ENCODE measurements at places on chromosomes 1 and 21.
A peak's percentile ranks its signal among the peaks of the same experiment; 100 is the strongest.

DNA sequence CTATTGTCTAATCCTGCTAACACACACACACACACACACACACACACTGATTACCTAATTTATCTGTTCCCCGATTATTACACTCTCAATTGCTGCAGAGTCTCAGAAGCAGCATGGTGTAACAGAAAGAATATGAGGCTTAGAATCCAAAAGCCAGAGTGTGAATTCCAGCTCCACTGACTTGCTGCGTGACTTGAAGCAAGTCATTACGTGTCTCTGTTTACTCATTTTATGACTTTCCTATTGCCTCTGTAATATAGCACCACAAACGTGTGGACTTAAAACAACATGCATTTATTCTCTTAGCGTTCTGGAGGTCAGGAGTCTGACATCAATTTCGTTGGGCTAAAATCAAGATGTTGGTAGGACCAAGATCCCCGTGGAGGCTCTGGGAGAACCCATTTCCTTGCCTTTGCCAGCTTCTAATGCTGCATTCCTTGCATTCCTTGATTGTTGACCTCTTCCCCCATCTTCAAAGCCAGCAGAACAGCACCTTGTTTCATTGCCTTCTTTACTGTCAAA lies 55.9 kb upstream of the ATP5PO start:
- DNase-seq: no peak

GRCh38 chr1:58249388-58249736 lies 297.2 kb downstream of the OMA1 start:
- no peak for DNase-seq

DNA sequence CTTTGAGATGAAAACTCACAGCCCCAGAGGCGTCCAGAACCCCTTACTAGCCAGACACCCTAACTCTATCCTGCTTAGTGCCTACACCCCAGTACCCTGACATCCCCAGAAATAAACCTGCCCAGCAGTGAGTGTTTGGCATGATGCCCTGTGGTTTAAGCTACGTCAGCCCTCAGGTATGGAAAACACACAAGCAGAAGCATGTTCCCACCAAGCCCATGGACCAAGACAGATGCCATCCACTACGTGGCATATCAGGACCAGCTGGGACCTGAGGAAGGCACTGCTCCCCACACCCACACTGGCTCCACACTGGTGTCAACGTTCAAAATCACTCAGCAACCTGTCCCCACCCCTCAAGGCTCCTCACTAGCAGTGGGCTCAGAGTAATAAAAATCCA lies 116.4 kb downstream of the SYT2 start:
- no peak for DNase-seq

- DNase-seq: no peak
These were observed 51.4 kb upstream of the IRF2BP2 start for GRCh38 chr1:234661317-234661928.

GRCh38 chr21:41895643-41896493 lies 16.7 kb upstream of the PRDM15 start:
- DNase-seq: no peak

DNA sequence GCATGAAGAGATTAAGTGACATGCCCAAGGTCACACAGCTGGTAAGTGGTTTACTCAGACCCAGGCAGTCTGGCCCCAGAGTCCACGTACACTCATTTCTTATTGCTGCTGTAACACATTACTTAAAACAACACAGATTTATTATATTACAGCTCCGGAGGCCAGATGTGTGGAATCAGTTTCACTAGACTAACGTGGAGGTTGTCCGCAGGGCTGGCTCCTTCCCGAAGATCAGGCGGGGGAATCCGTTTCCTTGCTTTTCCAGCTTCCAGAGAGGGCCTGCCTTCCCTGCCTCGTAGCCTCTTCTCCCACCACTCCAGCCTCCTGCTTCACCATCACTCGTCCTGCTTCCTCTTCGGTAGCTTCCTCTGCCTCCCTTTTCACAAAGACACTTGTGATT lies 81.2 kb downstream of the KCNN3 start:
- peak; percentile 25 for DNase-seq

- DNase-seq: no peak
These were observed 3.0 kb upstream of the PKN2 start for GRCh38 chr1:88680911-88681622.

- no peak for DNase-seq
These were observed 5.5 kb downstream of the ETV3 start for GRCh38 chr1:157132616-157133167.

GRCh38 chr1:11473491-11474034 lies 5.4 kb upstream of the DISP3 start:
- no peak for DNase-seq

GRCh38 chr1:60581455-60582220 lies 500.7 kb upstream of the NFIA start:
- DNase-seq: no peak

GRCh38 chr1:119253366-119253765 lies 112.9 kb upstream of the WARS2 start:
- no peak for DNase-seq

- no peak for DNase-seq
These were observed 25.6 kb downstream of the FCRL2 start for GRCh38 chr1:157751283-157751682.

GRCh38 chr1:96863449-96863848 lies 141.9 kb downstream of the PTBP2 start:
- no peak for DNase-seq

- peak; percentile 13 for DNase-seq
These were observed 19.2 kb upstream of the CDK18 start for GRCh38 chr1:205484985-205485967.

DNA sequence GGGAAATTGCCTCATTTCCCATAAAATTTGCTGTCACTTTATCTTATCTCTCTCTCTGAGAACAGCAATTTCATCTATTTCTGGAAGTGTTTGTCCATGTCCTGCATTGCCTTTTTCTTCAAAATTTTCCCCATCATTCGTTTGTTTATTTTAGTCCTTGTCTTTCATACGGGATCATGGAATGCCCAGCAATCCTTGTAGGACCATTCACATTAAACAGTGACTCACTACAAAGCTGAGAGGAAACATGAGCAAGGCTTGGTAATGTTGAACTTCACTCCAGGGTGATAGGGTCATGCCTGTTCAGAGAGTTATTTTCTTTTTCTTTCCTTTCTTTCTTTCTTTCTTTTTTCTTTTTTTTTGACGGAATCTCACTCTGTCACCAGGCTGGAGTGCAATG lies 32.2 kb upstream of the HNRNPU start:
- no peak for DNase-seq

GRCh38 chr1:230574502-230574901 lies 67.8 kb upstream of the COG2 start:
- DNase-seq: no peak

DNA sequence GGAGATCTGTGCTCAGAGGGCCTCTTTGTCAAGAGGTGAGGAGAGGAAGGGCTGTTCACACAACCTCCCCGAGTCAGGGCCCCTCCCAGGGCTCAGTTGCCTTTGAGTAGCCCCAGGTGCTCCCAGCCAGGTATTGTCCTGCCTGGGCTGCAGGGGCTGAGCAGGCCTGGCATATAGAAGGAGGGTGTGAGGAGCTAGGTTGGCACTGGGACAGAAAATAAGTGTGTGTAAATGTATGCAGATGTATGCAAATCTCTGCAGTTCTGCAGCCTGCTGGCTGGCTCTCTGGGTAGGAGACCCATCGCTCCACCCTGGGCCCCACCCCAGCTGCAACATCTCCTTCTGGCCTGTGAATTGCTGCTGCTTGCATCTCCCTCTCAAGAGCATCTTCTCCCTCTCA lies 52.4 kb downstream of the NAV1 start:
- DNase-seq: no peak

- DNase-seq: no peak
These were observed 263.7 kb downstream of the OMA1 start for GRCh38 chr1:58282623-58283387.

DNA sequence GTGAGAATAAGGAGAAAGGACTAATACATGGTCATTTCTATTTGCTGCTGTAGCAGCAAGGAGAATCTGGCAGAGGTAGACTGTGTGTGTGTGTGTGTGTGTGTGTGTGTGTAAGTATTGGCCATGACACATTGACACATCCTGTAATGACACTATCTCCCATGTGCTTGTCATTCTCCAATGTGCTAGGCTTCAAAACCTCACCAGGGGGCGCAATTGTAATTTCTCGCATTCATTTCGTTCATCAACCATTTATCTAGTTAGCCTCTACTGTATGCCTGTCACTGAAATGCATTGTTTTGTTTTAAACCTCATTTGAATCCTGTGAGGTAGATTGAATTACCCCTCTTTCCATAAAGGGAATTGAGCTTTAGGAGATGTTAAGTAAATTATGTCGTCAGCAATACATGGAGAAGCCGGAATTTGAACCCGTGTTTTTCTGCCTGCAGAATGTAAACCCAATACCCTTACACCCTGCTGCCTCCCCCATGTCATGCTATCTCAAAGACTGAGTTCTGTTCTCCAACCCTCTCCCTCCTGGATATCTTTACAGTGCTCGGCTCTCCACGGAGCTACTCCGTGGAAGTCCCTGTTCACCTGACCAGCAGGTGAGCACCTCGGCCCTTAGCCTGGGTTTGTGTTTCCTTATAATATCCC lies 100.8 kb downstream of the UCK2 start:
- peak; percentile 38 for DNase-seq

DNA sequence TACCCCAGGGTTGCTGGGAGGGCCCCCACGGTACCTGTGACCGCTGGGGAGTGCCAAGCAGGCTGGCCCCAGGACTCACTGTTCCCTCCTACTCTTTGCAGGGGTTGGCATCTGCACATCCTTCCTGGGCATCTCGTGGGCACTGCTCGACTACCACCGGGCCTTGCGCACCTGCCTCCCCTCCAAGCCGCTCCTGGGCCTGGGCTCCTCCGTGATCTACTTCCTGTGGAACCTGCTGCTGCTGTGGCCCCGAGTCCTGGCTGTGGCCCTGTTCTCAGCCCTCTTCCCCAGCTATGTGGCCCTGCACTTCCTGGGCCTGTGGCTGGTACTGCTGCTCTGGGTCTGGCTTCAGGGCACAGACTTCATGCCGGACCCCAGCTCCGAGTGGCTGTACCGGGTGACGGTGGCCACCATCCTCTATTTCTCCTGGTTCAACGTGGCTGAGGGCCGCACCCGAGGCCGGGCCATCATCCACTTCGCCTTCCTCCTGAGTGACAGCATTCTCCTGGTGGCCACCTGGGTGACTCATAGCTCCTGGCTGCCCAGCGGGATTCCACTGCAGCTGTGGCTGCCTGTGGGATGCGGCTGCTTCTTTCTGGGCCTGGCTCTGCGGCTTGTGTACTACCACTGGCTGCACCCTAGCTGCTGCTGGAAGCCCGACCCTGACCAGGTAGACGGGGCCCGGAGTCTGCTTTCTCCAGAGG lies 6.8 kb downstream of the XKR8 start:
- DNase-seq: no peak

GRCh38 chr1:113663165-113663951 lies 95.9 kb downstream of the PHTF1 start:
- DNase-seq: no peak

GRCh38 chr1:100400404-100400803 lies 48.1 kb downstream of the CDC14A start:
- no peak for DNase-seq

Measured in skin of body (tissue), 3 donors.